ENCODE measurements at places on chromosomes 6 and 20.

DNA sequence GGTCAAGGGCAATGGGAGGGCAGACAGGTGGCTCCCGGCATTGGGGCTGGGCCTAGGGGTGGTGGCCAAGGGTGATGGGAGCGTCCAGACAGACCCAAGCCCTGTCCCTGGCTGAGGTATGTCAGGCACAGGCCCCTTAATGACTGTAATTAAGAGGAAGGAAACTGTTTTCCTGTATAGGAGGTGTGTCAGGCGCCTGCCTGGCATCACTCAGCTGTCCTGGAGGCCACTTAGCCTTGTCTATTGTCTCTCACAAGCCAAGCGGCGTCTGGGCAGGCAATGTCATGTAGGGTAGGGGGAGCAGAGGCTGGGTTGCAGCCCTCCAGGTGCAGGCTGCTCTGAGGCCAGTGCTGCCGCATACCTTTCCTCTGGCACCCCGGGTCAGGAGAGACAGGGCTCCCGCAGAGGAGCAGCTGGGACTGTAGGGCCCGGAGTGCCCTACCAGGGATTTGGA lies 3.9 kb upstream of the FAM83C start:
- DNase-seq = no peak

GRCh38 chr6:135393289-135393688 lies 104.3 kb downstream of the AHI1 start:
- no peak for DNase-seq

DNA sequence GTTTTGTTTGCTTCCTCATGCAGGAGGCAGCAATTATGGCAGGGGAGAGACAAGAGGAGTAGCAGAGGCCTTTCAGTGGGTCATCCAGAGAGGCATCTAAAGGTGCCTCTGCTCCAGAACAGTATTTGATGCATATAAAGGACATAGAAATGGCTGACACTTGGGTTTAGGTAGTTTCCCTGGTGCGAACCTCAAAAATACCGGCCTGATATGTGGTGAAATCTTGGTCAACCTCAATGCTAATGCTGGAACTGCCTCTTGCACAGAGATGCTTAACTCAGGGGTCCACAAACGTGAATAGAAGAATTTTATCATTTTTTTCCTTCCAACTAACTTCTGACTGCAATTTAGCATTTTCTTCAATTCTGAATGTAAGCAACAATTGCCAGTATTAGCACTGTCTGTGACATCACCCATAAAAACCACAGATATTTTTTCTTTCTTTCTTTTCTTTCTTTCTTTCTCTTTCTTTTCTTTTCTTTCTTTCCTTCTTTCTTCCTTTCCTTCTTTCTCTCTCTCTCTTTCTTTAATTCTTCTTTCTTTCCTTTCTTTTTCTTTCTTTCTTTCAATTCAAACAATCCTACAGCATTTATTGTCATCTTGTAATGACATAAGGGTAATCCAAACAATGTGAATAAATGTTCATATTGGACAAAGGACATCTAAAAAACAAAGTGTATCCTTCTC lies 180.0 kb upstream of the UST start:
- DNase-seq = no peak

GRCh38 chr20:35660122-35660937 lies 4.4 kb downstream of the CPNE1 start:
- DNase-seq = no peak

DNA sequence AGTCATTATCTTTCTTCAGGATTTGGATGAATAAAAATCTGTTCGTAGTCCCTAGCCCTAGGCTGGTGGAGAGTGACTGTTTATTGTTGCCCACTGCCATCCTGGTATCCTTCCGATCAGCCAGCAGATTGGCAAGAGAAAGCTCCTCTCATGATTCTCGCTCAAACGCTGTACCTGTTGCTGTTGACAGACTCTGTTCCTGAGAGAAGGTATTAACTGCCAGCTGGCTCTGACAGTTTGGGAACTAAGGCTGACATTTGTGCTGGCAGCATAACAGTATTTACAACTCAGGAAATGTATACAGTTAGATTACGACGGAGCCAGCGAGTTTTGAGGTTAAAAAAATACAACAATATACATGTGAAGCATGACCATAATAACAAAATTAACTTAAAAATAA lies 674.5 kb downstream of the PRKN start:
- no peak for DNase-seq

- no peak for DNase-seq
Observed at GRCh38 chr20:21092806-21093205, 13.4 kb downstream of the LINC00237 start.

- no peak for DNase-seq
Observed at GRCh38 chr6:16216501-16217155, 21.8 kb upstream of the GMPR start.

GRCh38 chr6:140364916-140365315 lies 990.5 kb upstream of the CITED2 start:
- DNase-seq = no peak

All from endothelial cell (in vitro differentiated cells).